H4 (cell line): ENCODE measurements at places on chromosomes 3 and 15.

GRCh38 chr15:31197497-31198414 lies 96.2 kb upstream of the TRPM1 start:
- DNase-seq: no peak

DNA sequence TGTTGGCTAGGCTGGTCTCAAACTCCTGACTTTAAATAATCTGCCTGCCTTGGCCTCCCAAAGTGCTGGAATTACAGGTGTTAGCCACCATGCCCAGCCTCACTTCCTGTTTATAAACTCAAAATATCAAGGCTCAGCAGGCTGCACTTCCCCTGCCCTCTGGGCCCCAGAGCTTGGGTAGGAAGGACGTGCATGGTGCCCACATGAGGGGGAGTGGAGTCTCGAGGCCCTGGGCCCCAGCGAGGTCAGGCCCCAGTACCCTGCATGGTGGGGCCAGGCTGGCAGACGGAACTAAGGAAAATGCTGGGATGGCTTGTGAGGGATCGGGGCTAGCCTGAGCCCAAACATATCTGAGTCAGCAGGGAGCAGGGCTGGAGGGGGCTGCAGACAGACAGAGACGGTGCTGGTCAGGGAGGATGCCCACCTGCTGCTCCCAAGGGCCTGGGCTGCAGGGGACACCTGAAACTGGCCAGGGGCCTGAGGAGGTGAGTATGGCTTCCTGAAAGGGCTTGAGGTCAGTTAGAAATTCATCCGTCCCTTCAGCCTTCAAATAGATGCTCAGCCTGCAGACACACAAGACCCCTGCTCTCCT lies 5.1 kb downstream of the SPTBN5 start:
- DNase-seq: no peak

DNA sequence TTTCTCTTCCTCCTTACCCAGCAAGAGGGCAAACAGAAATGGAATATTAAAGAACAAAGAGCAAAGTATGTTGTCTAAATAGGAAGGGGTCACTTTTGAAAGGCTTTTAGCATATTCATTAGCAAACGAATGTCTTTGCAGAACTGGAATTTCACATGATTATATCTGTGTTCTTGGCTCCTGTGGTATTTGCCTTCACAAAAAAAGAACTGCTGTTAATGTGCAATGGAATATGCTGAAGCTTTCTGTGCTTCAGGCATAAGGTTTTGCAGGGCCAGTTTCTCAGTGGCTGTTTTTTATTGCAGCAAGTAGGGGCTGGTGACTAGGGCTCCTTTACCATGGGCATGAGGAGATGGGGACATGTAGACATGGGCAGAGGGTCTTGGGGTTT lies 173.4 kb downstream of the USP13 start:
- no peak for DNase-seq

DNA sequence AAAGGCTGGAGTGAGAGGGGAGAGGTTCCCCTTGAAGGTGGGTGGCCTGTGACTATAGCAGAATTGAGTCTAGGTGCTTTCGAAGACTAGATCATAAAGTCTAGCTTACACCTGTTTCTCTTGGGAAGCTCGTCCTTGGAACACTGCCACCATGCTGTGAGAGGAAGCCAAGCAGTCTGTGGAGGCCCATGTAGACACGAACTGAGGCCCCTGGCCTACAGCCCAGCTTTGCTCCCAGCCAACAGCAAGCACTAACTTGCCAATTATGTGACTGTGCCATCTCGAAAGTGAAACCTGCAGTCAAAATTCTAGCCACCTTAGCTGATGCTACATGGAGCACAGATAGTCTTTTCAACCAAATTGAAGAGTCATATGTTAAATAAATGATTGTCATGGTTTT lies 190.5 kb upstream of the NECTIN3 start:
- peak; percentile 78 for DNase-seq

GRCh38 chr3:114132500-114132899 lies 46.4 kb downstream of the DRD3 start:
- no peak for DNase-seq

DNA sequence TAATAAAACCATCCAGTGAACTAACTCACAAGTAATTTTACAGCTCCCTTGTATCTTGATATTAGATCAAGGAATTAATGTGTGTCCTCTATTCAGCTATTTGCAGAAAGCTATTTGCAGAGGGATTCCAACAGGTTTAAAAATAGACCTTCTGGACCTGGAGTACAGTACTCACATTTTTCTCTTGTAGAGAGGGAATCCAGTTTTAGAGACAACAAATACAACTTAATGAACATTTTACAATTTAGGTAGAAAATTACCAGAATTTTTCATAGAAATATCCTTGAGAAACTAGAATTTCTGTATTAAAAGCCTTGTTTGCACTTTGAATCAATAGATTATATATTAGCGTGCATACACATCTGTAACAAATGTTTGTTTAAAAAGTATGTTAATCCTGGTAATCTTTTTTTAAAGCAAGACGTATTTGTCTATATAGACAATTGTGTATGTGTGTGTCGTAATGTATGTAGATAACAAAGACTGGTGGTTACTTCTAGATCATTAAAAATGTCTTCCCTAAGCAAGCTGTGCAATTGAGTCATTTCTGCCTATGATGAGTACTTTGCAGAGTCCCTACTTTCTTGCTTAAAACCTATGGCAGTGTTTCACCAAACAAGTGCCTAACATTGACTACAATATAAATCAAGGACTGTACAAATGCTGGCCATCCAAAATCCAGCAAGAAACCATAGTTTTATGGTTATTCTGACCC lies 57.9 kb downstream of the PPP2R3A start:
- DNase-seq: no peak

- DNase-seq: no peak
These were observed 492.5 kb upstream of the TGFBR2 start for GRCh38 chr3:30113906-30114305.

DNA sequence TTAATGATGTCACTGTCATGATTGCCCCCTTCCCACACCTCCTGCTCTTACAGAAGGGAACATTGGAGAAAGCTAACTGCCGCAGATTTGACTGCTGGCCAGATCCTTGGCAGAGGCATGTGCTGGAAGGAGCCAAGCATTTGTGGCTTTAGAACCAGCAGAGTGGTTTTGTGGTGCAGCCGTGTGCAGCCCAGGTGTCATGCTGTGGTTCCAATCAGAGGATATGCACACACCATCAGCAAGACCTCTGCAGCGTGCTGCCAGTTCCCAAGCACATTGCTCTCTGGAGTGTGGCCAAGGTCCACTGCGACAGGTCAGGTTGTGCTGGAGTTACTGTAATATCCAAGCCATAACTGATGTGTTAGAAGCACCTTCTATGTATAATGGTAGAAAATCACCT lies 61.6 kb downstream of the OTOL1 start:
- DNase-seq: peak; percentile 84

- peak; percentile 23 for DNase-seq
These were observed 26.3 kb downstream of the NGRN start for GRCh38 chr15:90291679-90292356.

DNA sequence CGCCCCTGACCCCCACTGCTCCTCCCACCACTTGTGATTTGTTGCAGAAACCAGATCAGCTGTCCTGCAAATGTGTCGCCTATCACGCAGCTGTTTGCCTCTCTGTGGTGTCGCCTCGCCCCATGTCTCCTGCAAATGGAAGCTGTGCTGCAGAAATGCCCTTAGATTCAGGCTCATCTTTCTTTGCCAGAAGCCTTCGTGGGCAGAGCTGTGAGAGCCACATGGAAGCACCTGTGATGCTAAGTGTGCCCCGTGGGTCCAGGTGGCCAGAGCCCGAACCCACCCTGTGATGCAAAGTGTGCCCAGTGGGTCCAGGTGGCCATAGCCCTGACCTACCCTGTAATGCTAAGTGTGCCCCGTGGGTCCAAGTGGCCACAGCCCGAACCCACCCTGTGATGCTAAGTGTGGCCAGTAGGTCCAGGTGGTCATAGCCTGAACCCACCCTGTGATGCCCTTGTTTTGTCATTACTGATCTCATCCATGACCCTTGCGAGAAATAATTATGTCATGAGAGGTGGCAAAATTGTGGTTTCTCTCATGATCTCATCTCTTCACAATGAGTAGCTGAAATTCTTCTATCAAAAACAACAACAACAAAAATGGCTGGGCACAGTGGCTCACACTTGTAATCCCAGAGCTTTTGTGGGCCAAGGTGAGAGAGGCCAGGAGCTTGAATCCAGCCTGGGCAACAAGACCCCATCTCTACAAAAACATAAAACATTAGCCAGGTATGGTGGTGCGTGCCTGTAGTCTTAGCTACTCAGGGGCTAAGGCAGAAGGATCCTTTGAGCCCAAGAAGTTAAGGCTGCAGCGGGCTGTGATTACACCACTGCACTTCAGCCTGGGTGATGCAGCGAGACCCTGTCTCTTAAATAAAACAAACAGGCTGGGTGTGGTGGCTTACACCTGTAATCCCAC lies 187.4 kb downstream of the GOLGA6L6 start:
- DNase-seq: no peak

DNA sequence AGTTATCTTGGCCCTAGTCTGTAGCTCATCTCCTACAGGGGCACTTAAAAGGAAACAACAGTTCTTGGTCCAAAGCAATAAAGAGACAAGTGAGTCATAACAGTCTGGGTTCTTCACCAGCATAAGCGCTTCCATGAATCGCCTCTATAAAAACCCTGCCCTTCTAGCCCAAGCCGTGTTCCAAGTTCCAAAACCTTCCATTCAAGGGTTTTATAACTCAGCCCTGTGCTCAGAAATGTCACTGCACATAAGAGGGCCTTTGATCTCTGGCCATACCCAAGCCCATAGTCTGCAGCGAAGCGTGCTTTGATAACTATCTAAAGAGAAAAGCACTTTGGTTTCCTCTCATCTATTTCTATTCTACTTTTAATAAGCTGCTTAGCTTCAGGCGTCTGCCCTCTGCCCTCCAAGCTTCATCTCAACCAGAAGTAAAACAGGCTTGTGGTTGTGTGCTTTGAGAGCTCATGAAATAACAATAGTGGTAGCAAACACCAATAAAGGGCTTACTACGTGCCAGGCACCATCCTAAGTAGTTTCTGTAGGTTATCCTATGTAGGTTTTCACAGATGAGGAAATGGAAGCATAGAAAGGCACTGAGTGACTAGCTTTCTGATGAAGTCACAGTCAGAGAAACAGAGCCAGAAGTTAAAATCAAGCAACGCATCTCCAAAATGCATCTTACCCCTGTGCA lies 64.0 kb upstream of the AKAP13 start:
- no peak for DNase-seq

GRCh38 chr3:36132214-36132613 lies 248.1 kb upstream of the STAC start:
- DNase-seq: no peak

DNA sequence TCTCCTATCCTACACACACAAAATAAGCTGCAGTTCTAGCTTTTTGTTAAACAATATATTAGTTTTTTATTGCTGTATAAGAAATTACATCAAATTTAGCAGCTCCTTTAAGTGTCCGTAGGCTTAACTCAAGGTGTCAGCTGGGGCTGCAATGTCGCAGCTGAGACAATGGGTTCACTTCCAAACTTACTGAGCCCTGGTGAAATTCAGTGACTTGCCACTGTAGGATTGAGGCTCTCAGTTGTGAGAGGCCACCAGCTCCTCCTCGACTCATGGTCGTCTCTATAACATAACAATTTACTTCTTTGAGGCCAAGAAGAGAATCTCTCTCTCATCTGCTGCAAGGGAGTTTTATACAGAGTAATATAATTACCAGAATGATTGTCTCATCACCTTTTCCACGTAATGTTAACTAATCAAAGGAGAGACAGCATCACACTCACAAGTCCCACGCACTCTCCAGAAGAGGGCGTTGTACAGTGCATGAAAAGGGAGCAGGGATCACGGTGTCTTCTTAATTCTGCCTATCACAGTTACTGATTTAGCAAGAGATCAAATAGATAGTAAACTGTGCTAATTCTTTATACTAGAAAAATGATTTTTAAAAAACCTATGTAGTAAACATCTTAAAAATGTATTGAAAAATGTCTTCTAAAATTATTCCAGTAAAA lies 735.6 kb upstream of the GBE1 start:
- DNase-seq: no peak

- DNase-seq: peak; percentile 86
These were observed 42.0 kb upstream of the SPTSSB start for GRCh38 chr3:161413127-161413854.

DNA sequence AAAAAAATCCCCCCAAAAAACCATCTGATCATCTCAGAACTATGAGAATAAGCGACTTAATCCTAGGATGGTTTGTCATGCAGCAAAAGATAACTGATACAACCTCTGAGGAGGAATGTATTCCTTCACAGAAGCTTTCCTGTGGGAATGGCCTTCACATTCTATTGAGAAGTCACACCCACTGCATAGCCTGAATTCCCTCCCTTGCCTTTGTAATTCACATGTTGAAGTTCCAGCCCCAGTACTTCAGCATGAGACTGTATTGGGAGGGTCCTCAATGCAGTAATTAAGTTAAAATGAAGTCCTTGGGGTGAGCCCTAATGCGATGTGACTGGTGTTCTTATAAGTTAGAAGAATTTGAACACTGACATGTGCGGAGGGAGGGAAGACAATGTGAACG lies 395.2 kb downstream of the TUSC7 start:
- no peak for DNase-seq

GRCh38 chr15:28904541-28905315 lies 19.0 kb downstream of the APBA2 start:
- no peak for DNase-seq

GRCh38 chr3:49639551-49639950 lies 34.6 kb upstream of the APEH start:
- DNase-seq: no peak

DNA sequence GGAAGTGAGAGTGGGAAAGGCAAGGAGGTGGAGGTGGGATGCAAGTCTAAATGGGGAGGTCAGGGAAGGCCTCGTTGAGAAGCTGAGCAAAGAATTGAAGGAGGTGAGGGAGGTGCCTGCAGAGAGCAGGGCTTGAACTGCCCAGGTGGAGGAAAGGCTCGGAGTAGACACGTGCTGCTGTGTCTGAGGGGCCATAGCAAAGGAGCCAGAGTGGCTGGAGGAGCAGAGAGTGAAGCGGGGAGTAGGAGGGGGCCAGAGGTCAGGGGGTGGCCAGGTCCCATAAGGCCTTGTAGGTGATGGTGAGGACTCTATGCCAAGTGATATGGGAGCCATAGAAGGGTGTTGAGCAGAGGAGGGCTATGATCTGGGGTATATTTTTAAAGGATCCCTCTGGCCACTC lies 21.4 kb upstream of the HRH1 start:
- DNase-seq: no peak

GRCh38 chr3:63921741-63922482 lies 9.7 kb upstream of the SCAANT1 start:
- DNase-seq: no peak
